ENCODE measurements at places on chromosomes 1 and 21. TPM values are rescaled to one million over a fixed set of nuclear protein-coding genes. Genes with fewer than 3 reads are reported as not detected.

CD1C gene
- total RNA-seq = 0.35 TPM

PTPRC gene
- total RNA-seq = not detected

CSF3R gene
- not detected for total RNA-seq

HSPG2 gene
- 111 TPM for total RNA-seq

MAP3K21 gene
- 21.3 TPM for total RNA-seq

LYPD8 gene
- total RNA-seq = not detected

HSD3B1 gene
- total RNA-seq = not detected

MATN1 gene
- total RNA-seq = 0.28 TPM

TRIM58 gene
- 2.8 TPM for total RNA-seq

- H3K36me3 ChIP-seq = no peaks in the 10 kb centered on the region
- no peak overlapping the region for H3K27ac ChIP-seq
- no peaks in the 10 kb centered on the region for H3K4me1 ChIP-seq
Observed at GRCh38 chr1:115134850-115135480, 45.7 kb upstream of the TSPAN2 start.

DNA sequence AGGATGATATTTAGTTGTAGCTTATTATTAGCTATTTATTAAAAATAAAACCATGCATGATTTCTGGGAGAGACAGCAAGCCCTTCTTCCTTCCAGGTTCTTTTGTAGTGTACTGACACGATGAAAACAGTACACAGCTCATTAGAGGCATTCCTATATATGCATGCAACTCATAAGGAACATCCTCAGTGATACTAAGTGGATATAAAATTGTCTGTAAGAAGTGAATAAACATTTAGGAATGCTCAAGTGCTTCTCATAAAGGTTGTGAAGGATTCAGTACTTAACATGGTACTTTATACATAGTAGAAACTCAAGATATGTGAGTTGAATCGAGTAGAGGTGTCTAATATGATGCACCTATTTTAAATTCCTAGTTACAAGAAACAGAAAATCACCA, 287.7 kb downstream of the SDCCAG8 start:
- H3K27ac ChIP-seq = no peak overlapping the region
- no peaks in the 10 kb centered on the region for H3K36me3 ChIP-seq
- H3K4me3 ChIP-seq = no peak overlapping the region
- H3K4me1 ChIP-seq = no peaks in the 10 kb centered on the region
- H3K27me3 ChIP-seq = no peaks in the 10 kb centered on the region

GRCh38 chr1:51833700-51834099, 44.8 kb downstream of the NRDC start:
- no peak for DNase-seq
- no peaks in the 10 kb centered on the region for H3K27me3 ChIP-seq
- peaks cover 26% of the 10 kb centered on the region for H3K36me3 ChIP-seq
- no peak overlapping the region for H3K27ac ChIP-seq
- no peaks in the 10 kb centered on the region for H3K4me1 ChIP-seq

- no peaks in the 10 kb centered on the region for H3K27me3 ChIP-seq
- H3K4me1 ChIP-seq = no peaks in the 10 kb centered on the region
- DNase-seq = no peak
- H3K4me3 ChIP-seq = no peak overlapping the region
Observed at GRCh38 chr1:227192163-227192562, 126.1 kb downstream of the CDC42BPA start.

DNA sequence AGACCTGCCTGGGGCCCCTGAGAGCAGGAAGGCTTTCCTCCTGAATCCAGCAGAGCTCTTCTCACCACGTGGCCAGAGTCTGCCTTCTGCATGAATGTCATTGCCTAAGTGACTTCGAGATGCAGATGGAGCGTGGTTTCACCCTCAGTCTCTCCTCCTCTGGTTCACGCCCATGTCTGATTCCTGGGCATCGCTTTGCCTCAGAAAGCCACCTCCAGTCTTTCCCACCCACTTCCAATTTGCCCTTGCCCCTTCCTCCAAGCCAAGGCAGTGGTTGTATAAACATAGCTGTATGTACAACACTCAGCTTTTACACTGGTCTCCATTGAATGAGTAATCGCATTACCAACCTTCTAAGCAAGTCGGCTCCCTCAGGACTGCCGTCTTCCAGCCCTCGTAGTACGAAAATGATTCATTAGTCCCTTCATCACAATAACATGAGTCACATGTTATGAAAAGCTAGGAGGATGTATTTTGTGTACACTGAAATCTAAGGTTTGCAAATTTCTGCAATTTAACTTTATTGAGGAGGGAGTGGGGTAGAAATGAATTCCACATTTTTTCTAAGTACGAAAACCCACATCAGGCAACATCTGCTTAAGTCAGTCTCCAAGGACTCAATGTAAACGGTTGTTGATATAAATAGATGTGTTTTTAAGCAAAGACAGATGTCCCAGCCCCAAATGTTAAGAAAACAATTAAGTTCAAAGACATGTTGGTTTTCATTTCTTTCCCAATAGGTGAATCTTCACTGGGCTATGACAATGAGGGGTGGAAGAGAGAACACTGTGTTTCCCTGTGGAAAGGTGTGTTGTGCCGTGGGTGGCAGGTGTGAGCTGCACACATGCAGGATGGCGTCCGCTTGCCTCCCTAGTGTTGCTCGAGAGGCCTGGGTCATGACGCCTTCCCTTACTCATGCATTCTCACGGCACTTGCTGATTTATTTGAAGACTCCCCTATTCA, 32.3 kb upstream of the ETS2 start:
- H3K27ac ChIP-seq = no peak overlapping the region
- H3K4me3 ChIP-seq = no peak overlapping the region
- no peaks in the 10 kb centered on the region for H3K4me1 ChIP-seq
- no peaks in the 10 kb centered on the region for H3K36me3 ChIP-seq

- H3K4me1 ChIP-seq = no peaks in the 10 kb centered on the region
- H3K4me3 ChIP-seq = no peak overlapping the region
- no peaks in the 10 kb centered on the region for H3K36me3 ChIP-seq
- H3K27ac ChIP-seq = no peak overlapping the region
Observed at GRCh38 chr1:239302696-239303095, 83.7 kb upstream of the CHRM3 start.

DNA sequence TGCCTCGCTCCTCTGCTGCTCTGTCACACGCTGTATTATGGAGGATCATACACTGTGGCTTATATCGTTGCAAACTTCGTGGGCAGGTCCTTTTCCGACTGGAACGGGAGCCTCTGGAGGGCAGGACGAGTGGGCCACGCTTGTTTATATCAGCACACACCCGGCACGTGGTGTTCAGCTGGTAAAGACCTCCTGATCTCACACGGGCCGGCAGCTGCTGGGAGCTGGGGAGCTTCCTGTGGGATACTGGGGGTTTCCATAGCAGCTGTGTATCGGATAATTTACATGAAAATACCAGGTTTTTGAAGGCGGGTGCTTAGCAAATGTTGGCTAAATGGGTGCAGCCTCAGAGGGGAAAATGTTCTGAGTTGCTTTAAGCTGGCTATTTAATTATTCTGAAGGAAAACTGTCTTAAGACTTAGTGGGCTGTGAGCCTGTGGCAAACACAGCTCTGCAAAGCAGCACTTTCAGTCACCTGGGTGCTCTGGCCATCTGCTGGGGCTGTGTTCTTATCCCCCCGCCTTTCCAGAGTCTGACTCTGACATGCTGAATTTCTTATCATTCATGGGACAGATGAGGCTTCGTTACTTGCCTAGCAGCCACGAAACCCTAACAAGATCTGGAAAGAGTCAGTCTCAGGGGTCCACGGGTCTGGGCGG, 103.6 kb upstream of the GCLM start:
- DNase-seq = peak; percentile 62
- H3K36me3 ChIP-seq = no peaks in the 10 kb centered on the region
- no peak overlapping the region for H3K27ac ChIP-seq

- no peaks in the 10 kb centered on the region for H3K4me1 ChIP-seq
- H3K36me3 ChIP-seq = no peaks in the 10 kb centered on the region
- H3K4me3 ChIP-seq = no peak overlapping the region
- H3K27me3 ChIP-seq = no peaks in the 10 kb centered on the region
- DNase-seq = no peak
Observed at GRCh38 chr1:50779801-50780200, 180.3 kb downstream of the FAF1 start.

- DNase-seq = no peak
- H3K4me1 ChIP-seq = no peaks in the 10 kb centered on the region
- no peaks in the 10 kb centered on the region for H3K27me3 ChIP-seq
- H3K36me3 ChIP-seq = no peaks in the 10 kb centered on the region
- H3K27ac ChIP-seq = no peak overlapping the region
- no peak overlapping the region for H3K4me3 ChIP-seq
Observed at GRCh38 chr1:241675983-241676382, 23.9 kb downstream of the WDR64 start.

- H3K36me3 ChIP-seq = no peaks in the 10 kb centered on the region
- H3K27me3 ChIP-seq = no peaks in the 10 kb centered on the region
- H3K4me1 ChIP-seq = no peaks in the 10 kb centered on the region
- DNase-seq = no peak
- H3K4me3 ChIP-seq = no peak overlapping the region
Observed at GRCh38 chr21:44677881-44678280, 4.1 kb downstream of the KRTAP12-1 start.

DNA sequence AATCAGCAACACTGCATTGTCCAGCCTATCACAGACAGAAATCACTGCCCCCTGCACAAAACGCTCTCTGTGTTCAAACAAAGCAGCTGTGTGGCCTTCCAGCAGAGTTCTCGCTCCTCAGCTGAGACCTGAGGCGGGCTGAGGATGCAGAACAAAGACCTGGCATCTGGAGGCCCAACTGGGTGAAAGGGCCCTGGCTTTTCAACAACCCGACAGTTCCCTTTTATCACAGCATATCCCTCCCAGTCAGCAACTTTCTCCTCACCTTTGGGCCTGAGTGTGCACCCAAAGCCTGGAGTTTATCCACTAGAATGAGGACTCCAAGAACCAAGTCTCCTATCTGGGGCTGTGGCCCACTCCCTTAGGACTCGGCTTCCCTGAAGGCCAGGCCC, 42.6 kb upstream of the A3GALT2 start:
- H3K4me3 ChIP-seq = peak overlapping the region; percentile 10
- peaks cover 38% of the 10 kb centered on the region for H3K4me1 ChIP-seq
- no peak for DNase-seq
- H3K27me3 ChIP-seq = peaks cover 2% of the 10 kb centered on the region
- no peaks in the 10 kb centered on the region for H3K36me3 ChIP-seq

DNA sequence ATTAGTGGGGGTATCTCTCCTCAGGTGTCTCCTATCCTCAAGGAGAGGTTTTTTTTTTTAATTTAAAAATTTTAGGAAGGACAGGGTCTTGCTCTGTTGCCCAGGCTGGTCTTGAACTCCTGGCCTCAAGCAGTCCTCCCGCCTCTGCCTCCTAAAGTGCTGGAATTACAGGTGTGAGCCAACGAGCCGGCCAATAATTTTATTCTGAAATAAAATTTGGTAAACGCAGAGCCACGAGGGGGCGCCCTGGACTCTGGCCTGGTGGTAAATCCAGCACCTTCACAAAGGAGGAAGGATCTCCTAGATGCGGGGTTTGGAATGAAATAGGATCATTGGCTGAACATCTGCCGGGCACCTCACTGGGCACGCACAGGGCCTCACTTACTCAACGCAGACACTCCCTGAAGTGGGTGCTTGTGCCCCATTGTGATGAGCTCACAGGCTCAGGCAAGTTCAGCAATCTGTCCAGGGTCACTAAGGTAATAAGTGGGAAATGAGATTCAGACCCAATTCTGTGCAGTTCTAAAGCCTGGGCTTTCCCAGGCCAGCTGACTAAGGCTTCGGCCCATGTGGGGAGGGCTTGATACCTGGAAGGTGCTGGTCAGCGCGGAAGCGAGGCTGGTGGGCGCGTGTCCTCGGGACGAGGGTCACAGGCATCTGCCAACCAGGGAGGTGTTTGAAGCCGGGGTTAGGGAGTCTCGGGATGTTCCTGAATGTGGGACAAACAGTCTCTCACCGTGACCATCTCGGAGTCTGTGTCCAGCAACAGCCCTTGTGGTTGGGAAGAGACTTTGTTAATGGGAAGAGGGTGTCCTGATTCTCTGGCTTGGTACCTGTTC, 32.7 kb upstream of the ETV3 start:
- peak; percentile 91 for DNase-seq
- no peak overlapping the region for H3K4me3 ChIP-seq
- H3K4me1 ChIP-seq = no peaks in the 10 kb centered on the region
- no peaks in the 10 kb centered on the region for H3K36me3 ChIP-seq
- H3K27me3 ChIP-seq = no peaks in the 10 kb centered on the region

DNA sequence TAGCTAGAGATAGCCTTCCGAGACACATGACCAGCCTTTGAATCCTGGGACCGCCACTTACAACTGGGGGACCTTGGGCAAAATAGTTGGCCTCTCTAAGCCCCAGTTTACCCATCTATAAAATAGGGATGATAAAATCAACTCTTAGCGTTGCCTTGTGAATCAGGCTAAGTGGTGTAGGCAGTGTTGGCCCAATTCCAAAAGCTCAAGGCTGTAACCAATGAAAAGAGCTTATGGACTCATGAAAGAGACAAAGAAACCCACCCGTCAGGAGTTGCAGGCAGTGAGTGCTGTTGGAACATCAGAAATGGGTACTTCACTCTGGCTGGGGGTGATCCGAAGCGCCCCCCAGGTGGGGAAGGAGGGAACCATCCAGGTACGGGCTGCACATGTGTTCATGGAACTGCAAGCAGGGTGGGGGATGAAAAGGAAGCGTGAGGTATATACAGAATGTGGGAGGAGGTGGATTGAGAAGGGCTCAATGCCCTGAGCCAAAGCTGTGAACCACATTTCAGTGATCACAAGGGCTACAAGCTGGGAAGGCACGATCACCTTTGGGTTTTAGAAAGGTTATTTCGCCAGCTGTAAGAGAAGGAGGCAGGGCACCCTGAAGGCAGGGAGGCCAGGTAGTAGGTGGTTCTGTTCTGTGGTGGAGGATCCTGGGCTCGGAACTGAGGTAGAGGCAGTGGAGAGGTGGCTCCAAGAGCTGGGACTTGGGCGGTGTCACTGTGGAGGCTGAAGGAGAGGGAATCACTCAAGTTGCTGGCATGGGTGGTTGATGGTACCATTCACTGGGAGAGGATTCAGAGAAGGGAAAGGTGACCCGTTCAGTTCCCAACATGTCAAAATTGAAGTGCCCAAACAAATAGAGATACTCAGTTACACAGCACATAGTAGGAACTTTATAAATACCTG, 11.4 kb upstream of the KIAA1614 start:
- peaks cover 3% of the 10 kb centered on the region for H3K27me3 ChIP-seq
- no peaks in the 10 kb centered on the region for H3K36me3 ChIP-seq
- peaks cover 8% of the 10 kb centered on the region for H3K4me1 ChIP-seq

- H3K4me1 ChIP-seq = no peaks in the 10 kb centered on the region
- no peak overlapping the region for H3K4me3 ChIP-seq
- no peaks in the 10 kb centered on the region for H3K36me3 ChIP-seq
- H3K27me3 ChIP-seq = no peaks in the 10 kb centered on the region
Observed at GRCh38 chr1:29370067-29370466, 133.7 kb downstream of the PTPRU start.

DNA sequence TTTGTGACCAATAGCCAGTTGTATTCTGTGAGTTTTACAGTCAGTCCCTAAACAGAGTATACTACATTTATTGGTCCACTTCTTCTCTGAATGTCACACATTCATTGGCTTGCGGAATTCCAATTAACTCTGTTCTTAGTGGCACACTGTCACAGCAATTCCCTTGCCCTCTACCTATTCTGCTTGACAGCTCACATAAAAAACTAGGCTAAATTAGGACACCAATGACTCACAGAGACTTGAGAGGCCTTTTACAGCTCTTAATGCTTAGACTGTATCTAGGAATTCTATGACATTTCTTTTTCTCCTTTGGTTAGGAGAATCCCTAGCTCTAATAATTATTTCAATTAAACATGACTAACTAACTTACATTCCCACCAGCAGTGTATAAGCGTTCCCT, 104.1 kb downstream of the NEGR1 start:
- no peak for DNase-seq
- H3K27ac ChIP-seq = no peak overlapping the region
- no peaks in the 10 kb centered on the region for H3K36me3 ChIP-seq
- no peaks in the 10 kb centered on the region for H3K27me3 ChIP-seq
- H3K4me1 ChIP-seq = no peaks in the 10 kb centered on the region

All from H1 (cell line).